LHCN-M2 (cell line): ENCODE measurements at places on chromosomes 12 and 14. TPM values are rescaled to one million over a fixed set of nuclear protein-coding genes. Genes with fewer than 3 reads are reported as not detected.
A peak's percentile ranks its signal among the peaks of the same experiment; 100 is the strongest.

The KCNJ8 gene
- total RNA-seq = 0.11 and 0.13 TPM in 2 replicates

The ZDHHC22 gene
- under 0.01 TPM in 1 of 2 replicates, not detected in the other for total RNA-seq

The USP44 gene
- total RNA-seq = not detected in 2 replicates

DNA sequence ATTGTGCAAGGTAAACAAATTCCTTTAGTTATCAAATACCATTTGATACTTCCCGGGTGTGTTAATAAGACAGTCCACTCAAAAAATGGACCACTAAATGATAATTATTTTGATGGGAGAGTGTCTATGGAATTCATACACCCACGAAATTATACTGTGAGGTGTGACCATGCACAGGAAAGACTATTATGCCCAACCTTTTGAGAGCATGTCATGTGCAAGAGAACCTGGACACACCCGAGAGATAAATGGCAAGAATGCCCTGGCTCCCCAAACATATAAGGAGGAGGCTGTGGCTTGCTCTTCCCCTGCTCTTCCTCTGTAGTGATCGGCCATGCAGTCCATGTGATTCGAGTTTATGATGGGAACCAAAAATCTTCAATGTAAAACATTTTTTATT lies 119.5 kb upstream of the BCL2L14 start:
- DNase-seq = no peak

GRCh38 chr14:51293149-51293911 lies 53.3 kb downstream of the TMX1 start:
- peak; percentile 14 for DNase-seq

GRCh38 chr12:71546322-71546861 lies 106.8 kb downstream of the LGR5 start:
- DNase-seq = no peak

DNA sequence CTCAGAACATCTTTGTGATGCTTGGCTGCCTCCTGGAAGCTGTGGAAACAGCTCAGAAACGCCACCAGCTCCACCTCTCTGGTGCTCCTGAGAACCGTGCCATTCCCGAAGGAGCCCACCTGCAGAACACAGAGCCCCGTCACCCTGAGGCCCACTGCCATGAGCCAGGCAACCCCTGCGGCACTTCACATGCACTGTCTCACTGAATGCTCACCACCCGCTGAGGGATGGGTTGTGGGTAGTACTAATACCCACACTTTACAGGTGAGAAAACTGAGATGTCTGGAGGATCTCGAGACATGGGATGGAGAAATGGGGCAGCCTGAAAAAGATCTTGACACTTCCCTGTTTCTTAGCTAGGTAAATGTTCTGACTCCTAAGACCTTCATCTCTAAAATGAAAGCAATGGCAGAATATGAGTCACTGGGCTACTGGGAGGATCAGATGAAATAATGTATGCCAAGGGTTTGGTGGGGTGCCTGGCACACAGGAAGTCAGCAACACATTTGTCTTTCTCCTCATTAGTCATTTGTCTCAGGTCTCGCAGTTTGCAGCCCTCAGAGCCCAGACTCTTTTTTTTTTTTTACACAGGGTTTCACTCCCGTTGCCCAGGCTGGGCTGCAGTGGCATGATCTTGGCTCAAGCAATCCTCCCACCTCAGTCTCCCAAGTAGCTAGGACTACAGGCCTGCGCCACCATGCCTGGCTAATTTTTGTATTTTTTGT lies 5.3 kb downstream of the OASL start:
- peak; percentile 92 for DNase-seq

DNA sequence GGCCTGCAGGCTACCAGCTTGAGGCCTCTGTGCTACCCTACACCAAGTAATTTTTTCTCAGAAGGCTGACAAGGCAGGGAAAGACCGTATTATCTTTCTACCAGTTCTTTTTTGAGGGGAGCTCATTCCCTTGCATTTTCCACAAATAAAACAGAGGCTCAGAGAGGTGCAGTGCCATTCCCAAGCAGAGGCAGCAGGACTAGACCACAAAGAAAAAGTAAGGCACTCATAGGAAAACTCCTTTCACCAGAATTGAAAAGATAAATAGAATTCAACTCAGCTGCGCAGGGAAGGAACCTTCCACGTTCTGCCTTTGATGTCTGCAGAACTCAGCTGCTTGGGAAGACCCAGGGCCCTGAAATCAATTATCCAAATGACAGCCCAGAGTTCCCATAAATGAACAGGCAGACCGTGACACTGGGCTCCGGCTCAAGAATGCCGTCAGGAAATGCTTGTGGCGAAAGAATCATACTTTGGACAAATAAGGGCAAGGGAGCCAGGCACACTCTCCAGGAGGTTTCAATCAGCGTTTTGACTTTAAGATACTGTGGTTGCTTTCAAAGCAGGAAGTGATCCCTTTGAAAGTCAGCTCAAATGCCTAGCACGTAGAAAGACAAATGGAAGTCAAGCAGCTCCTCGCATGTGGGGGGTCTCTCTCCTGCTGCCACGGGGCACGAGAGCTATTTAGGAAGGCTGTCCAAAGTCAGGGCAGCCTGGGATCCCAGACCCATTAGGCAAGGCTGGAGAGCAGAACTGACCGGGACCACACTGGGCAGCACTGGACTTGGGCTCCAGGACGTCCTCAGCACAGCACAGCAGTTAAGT lies 14.0 kb downstream of the KCTD10 start:
- peak; percentile 95 for DNase-seq
